Occipital lobe (tissue), 3 donors: ENCODE measurements at places on chromosomes 11 and 22. TPM values are rescaled to one million over a fixed set of nuclear protein-coding genes. Genes with fewer than 3 reads are reported as not detected.

Gene AQP11
- 5.9 TPM for total RNA-seq

Gene QSER1
- 66.8 TPM for total RNA-seq

Gene MMP11
- 14.8 TPM for total RNA-seq

Gene VSTM5
- total RNA-seq = 1.1 TPM

Gene DBX1
- total RNA-seq = not detected

Gene ANO3
- total RNA-seq = 6.7 TPM

Gene H19
- total RNA-seq = 10.8 TPM

Gene DSCAML1
- 7.6 TPM for total RNA-seq

Gene PAX6
- total RNA-seq = 16.4 TPM

Gene IGLL5
- total RNA-seq = not detected

Gene CCDC87
- 0.62 TPM for total RNA-seq

Gene CRYBB3
- not detected for total RNA-seq

Gene MGAT3
- total RNA-seq = 24.8 TPM

Gene MMP27
- total RNA-seq = not detected

Gene FAR1
- 90.2 TPM for total RNA-seq

Gene TMPRSS4
- total RNA-seq = not detected

Gene PLA2G3
- not detected for total RNA-seq

Gene TBC1D10A
- total RNA-seq = 10.0 TPM

Gene HEPACAM
- total RNA-seq = 12.6 TPM

Gene GGTLC3
- total RNA-seq = not detected
